ENCODE measurements at places on chromosomes 7 and 10. TPM values are rescaled to one million over a fixed set of nuclear protein-coding genes. Genes with fewer than 3 reads are reported as not detected.

Gene MKX
- total RNA-seq: not detected

Gene METTL27
- 10.8 TPM for total RNA-seq

Gene BICC1
- 19.6 TPM for total RNA-seq

Gene NAT16
- total RNA-seq: 0.15 TPM

Gene ITPRID1
- total RNA-seq: not detected

Gene LRRC18
- total RNA-seq: not detected

Gene MPP7
- 0.29 TPM for total RNA-seq

Gene CHN2
- total RNA-seq: 0.35 TPM

Gene ENTPD1
- total RNA-seq: not detected

Gene ADAMTS14
- 0.16 TPM for total RNA-seq

Gene ATP6V0A4
- 0.24 TPM for total RNA-seq

Gene SVOPL
- total RNA-seq: not detected

Gene LHFPL3
- not detected for total RNA-seq

Gene PDE6C
- total RNA-seq: not detected

Gene PARG
- 20.2 TPM for total RNA-seq

Gene ABCB4
- not detected for total RNA-seq

Gene MBLAC1
- 3.5 TPM for total RNA-seq

Gene NIPSNAP2
- 45.7 TPM for total RNA-seq

Gene CPVL
- 0.29 TPM for total RNA-seq

Gene OPN1SW
- total RNA-seq: not detected
